Mammary epithelial cell (primary cell): ENCODE measurements at places on chromosomes 5 and 9. TPM values are rescaled to one million over a fixed set of nuclear protein-coding genes. Genes with fewer than 3 reads are reported as not detected.

CDX1 gene
- not detected for polyA plus RNA-seq

NME5 gene
- 0.88 TPM for polyA plus RNA-seq

FYB1 gene
- 1.2 TPM for polyA plus RNA-seq

SPACA9 gene
- polyA plus RNA-seq, result 3.9 TPM

MAMDC2 gene
- 10.9 TPM for polyA plus RNA-seq

ZNF462 gene
- 9.1 TPM for polyA plus RNA-seq

SOX30 gene
- 0.02 TPM for polyA plus RNA-seq

IL5 gene
- polyA plus RNA-seq, result not detected

TAF11L5 gene
- polyA plus RNA-seq, result not detected

C7 gene
- not detected for polyA plus RNA-seq

MAP1B gene
- polyA plus RNA-seq, result 4.0 TPM

SLC35A4 gene
- polyA plus RNA-seq, result 89.7 TPM

CYLC2 gene
- not detected for polyA plus RNA-seq

CD14 gene
- polyA plus RNA-seq, result 1.5 TPM

TICAM2 gene
- polyA plus RNA-seq, result 0.23 TPM

PCA3 gene
- not detected for polyA plus RNA-seq

DBH gene
- not detected for polyA plus RNA-seq

ZNF883 gene
- polyA plus RNA-seq, result 1.8 TPM

PCDHB12 gene
- 0.06 TPM for polyA plus RNA-seq

PHYHD1 gene
- 1.8 TPM for polyA plus RNA-seq

THBS4 gene
- 0.23 TPM for polyA plus RNA-seq

MYMK gene
- not detected for polyA plus RNA-seq

JAKMIP2 gene
- 0.12 TPM for polyA plus RNA-seq

LECT2 gene
- polyA plus RNA-seq, result not detected

FOXD4L3 gene
- 0.05 TPM for polyA plus RNA-seq

PLPP7 gene
- not detected for polyA plus RNA-seq

GRIA1 gene
- not detected for polyA plus RNA-seq

GABRB2 gene
- polyA plus RNA-seq, result not detected

DDX4 gene
- polyA plus RNA-seq, result not detected

PRRX2 gene
- not detected for polyA plus RNA-seq

FAM78A gene
- 0.52 TPM for polyA plus RNA-seq

CPEB4 gene
- polyA plus RNA-seq, result 12.0 TPM

CCL28 gene
- 3.7 TPM for polyA plus RNA-seq

PCSK5 gene
- 2.1 TPM for polyA plus RNA-seq

RLN2 gene
- polyA plus RNA-seq, result 0.67 TPM

CCDC192 gene
- not detected for polyA plus RNA-seq
